ENCODE measurements at places on chromosomes 5 and 9.

DNA sequence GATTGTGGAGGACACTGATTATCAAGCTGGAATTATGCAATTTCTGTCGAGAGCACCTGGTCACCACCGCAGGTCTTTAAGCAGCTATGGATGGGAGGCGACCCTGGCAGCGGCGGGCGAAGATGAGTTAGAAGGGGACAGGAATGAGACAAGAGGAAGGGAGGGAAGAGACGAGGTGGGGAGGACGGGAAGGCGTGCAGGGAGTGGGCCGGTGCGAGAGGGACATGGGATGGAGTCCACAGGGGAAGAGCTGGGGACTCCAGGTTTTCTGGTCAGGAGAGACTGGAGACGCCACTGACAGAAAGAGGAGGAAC lies 192.3 kb downstream of the MELK start:
- DNase-seq, result no peak

DNA sequence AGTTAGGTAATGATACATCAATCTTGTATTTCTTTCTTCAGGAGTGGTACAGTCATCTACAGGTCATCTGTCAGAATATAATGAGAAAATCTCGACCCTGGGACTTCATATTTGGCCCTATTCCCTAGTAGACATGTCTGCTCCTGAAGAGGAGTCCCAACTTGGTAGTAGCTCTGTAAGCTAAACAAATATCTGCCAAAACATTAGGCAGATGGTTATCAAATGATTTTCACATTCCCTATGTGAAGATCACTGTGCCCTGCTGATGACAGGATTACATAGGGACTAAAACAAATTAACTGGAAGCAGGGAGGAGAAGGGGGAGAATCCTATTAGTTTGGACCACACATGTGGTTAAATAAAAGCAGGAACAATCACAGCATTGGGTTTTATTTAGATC lies 138.6 kb upstream of the NFIB start:
- no peak for DNase-seq

- no peak for DNase-seq
Measured at GRCh38 chr5:161934486-161934885, 86.6 kb downstream of the GABRA1 start.

GRCh38 chr9:72949918-72950325 lies 2.9 kb downstream of the ALDH1A1 start:
- no peak for DNase-seq

DNA sequence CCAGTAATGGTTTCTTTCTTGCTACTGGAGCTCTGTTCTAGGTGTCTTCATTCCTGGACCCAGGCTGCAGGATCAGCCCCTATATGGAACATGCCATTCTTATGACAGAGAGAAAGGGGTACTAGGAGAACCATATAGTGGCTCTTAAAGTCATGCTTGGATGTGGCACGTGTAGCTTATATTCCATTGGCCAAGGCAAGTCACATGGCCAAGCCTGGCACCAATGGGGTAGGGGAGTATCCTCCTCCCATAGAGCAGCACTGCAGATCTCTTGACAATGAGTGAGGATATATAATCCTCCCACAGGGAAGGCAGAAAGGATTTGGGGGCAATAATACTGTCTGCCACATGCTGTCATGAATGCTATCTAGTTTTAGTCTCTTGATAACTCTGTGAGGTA lies 193.3 kb downstream of the PALM2AKAP2 start:
- DNase-seq, result no peak

- no peak for DNase-seq
Measured at GRCh38 chr5:179973391-179973790, 65.7 kb upstream of the TBC1D9B start.

DNA sequence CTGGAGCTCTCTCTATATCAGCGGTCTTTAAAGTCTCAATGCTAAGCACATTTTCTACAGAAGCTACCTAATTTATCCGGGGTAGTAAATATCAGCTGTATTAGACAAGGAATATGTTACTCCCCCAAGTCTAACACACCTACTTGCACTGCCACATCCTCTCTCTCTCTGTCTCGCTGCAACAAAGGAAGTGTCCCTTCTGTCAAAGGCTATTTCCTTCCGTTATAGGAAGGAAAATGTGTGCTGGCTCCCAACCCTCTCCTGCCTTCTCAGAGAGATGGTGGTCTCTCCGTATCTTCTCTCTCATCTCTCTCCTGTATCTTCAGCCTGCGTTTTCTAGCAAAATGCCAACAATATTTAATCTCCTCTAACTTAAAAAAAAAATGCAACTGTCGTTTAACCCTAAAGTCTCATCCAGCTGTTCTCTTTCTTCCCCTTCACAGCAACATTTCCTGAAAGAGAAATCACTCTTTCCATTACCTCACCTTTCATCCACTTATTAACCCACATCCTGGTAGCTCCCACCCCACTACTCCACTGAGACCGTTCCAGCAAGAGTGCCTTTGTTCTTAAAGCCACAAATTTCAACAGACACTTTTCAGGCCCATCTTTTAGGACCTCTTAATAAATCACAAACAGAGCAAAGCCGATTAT lies 2.3 kb downstream of the TTF1 start:
- no peak for DNase-seq

- DNase-seq, result no peak
Measured at GRCh38 chr9:38339087-38339486, 53.4 kb upstream of the ALDH1B1 start.

DNA sequence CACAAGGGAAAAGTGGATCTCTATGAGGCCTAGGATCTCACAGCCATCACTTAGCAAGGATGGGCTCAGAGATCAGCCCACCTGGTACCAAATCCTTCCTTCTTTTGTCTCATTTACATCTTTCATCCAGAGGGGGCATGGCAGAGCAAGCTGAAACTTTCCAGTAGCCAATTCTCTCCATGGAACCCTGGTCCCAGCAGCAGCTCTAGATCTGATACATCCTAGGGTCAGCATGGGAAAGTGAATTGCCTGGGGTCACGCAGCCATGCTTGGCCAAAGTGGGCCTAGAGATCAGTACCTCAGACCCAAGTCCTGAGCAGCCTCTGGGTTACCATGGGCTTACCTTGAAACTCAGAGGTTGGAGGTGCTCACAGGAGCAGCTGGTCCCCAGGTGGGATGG lies 170.5 kb downstream of the GABBR2 start:
- DNase-seq, result no peak

GRCh38 chr5:134059758-134060495 lies 54.6 kb upstream of the TCF7 start:
- no peak for DNase-seq

DNA sequence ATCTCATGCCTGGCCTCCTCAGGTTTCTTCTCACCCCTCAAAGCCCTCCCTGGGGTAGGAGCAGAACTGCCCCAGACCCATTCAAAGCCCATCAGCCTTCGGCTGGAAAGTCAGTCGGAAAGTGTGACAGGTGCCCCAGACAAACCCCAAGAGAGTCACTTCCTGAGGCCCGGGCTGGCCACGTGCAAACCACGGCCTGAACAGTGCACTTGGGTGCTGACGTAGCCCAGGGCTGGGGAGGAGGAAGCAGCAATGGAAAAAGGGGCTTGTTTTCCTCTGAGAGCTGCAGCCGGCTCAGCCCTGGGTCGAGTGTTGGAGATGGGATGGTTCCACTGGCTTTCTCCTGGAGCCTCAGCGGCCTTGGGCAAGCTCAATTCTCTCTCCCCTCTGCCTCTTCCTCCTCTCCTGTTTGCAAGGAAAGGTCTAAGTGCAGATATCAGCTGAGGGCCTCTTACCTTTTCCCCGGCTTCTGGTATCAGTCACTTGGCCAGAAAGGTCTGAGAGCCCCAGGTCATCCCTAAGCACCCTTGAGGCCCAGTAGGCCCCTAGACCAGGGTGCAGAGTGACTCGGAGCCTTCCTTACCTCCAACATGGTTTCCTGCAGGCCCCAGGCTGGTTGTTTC lies 5.9 kb upstream of the EGR1 start:
- DNase-seq, result no peak

- DNase-seq, result peak; percentile 23
Measured at GRCh38 chr5:143314659-143315058, 88.8 kb downstream of the NR3C1 start.

GRCh38 chr5:155144956-155145355 lies 131.4 kb downstream of the KIF4B start:
- no peak for DNase-seq

DNA sequence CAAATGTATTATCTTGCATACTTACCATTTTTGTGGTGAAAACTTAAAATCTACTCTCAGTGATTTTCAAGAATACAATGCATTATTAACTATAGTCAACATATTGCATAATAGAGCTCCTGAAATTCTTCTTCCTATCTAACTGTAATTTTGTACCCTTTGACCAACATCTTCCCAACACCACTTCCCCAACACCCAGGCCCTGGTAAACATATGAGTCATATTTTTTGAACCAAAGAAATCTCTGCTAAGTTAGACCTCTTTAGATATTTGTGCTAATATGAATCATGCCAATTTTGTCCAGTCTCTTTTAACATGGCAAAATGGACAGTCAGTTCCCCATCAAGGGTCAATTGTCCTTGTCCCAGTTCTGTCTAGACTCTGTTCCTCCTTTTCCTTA lies 18.5 kb upstream of the RGS7BP start:
- no peak for DNase-seq

- peak; percentile 69 for DNase-seq
Measured at GRCh38 chr5:153276151-153276550, 214.3 kb upstream of the GRIA1 start.

GRCh38 chr5:172920995-172921394 lies 38.2 kb upstream of the RPL26L1 start:
- no peak for DNase-seq

DNA sequence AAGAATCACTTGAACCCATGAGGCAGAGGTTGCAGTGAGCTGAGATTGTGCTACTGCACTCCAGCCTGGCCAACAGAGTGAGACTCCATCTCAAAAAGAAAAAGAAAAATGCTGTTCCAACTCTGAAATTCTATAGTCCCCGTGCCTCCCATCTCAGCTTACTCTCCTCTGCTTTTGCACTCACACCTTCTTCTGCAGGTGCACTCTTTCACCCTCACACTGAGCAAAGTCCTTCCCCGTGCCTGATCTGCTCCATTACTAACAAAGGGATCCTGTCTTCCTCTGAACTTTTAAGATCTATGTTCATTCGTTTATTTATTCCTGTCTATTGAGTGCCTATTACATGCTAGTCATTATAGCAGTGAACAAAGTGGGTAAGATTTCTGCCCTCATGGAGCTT lies 47.8 kb downstream of the SUSD1 start:
- DNase-seq, result no peak

- no peak for DNase-seq
Measured at GRCh38 chr5:79508354-79508753, 5.6 kb downstream of the HOMER1 start.

DNA sequence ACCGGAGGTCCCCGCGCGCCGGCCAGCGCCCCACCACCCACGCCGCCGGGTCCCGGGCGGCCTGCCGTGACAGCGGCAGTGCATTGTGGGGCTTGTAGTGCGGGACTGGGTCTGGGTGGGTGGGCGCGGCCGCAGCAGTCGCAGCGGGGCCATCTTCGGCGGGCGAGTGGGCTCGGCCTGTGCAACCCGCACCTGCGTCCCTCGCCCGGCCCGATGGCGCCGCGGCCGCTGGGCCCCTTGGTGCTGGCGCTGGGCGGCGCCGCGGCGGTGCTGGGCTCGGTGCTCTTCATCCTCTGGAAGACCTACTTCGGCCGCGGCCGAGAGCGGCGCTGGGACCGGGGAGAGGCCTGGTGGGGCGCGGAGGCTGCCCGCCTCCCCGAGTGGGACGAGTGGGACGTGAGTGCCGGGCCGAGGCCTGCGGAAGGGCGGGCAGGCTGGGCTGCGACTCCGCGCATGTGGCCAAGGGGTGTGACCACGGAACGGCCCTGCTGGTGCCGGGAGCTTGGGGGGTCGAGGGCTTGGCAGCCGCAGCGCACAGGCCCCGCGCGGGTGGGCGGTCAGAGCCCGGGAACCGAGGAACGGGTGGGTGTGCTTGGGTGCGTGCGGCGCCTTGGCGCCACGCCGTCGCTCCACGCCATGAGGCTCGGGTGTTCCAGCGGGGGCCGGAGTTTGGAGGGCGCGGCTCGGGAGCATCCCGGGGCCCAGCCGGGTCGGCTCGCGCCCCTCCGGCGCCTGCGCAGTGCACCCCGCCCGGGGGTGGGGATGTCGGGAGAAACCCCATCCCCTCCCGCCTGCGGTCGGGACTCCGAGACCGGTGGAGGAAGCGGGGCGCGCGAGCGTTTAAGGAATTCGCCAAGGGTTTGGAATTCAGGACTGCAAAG lies at the start of gene ARL10:
TSS of gene ARL10 (plus strand) at position 137 of the 881 bp plus-strand sequence. CDS start at position 214, 77 bp downstream.
- DNase-seq, result peak; percentile 41

DNA sequence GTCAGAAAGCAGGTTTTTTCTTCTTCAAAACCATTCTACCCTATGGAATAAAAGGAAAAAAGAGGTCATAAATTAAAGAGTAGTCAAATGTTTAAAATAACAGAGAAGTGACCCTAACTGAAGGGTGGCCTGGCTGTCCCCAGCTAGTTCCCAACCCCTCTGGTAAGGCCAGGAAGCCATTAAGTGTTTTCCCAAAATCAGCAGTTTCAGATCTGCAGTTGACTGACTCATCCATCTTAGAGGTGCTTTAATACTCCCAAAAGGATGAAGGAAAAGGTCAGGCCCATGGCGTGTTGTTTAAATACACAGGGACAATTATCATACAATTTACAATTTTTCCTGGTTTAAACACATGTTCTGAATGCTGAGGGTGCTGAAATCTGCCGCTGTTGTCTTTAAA lies 47.9 kb upstream of the TBC1D9B start:
- DNase-seq, result no peak

DNA sequence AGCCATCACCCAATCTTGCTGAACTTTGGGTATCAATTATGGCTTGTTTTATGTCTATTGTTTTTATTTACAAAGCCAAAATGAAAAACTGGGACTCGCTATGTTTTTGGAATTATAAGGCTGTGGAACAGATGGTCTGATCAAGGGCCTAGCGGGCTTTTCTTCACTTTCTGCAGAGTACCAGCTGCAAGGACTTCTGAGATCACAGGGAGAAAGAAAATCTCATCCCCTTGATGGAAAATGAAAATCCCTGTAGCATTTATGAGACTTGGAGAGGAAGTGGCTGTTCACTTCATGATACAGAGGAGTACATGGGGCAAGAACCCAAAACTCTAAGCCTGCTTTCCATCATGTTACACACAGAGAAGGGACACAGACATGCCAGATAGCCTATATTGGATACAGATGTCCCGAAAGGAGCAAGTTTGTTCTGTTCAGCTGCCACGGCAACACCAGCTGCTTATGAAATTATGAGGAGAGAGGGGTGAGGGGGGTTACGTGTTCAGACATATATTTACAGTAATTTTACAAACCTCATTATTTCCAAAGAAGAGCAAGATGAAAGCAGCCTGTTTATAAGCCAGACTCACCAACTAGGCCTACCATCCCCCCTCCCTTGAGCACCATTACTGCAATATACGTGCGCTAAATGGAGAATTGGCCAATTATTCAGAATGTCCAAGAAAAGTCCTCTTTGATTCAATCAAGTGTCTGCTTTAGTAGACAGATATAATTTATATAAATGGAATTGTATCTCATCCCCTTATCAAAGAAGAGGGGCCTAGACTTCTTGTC lies 220.0 kb downstream of the MARCHF11 start:
- no peak for DNase-seq

- DNase-seq, result no peak
Measured at GRCh38 chr9:14435871-14436270, 121.9 kb upstream of the NFIB start.

DNA sequence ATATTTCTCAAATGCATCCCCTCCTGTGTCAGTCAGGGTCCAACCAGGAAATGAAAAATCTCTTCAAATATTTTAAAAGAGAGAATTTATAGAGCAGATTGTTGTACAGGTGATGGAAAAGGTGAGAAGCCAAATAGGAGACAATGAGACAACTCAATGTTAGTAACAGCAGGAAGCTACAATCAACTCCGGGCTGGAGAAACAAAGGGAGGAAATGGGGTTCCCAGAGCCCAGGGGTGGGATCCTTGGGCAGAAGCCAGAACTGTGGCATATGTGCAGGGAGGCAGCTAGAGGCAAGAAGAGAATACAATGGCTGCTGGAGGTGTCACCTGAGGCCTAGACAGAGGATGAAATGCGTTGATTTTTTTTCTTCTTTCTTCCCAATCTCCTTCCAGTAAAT lies 361.8 kb upstream of the ACTBL2 start:
- no peak for DNase-seq
